ENCODE measurements at places on chromosomes 11 and 22.

DNA sequence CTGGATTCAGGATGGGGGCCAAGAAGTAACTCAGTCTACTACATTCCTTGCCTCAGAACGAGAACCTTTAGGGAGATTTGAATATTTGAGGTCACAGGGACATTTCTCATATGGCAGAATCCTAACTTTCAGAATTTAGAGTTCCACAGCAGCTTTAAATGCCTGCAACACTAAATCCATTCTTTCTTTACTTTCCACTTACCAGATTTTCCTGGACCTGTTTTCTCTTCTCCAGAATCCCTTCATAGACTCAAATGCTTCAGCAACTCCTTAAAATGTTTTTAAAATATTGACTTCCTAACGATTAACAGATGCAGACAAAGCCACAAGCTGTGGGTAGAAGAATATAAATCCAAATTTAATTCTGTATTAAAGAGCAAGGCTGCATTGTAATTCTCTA lies 63.1 kb downstream of the PRSS23 start:
- no peak for DNase-seq

- no peak for DNase-seq
Observed at GRCh38 chr11:117824571-117825537, at the start of gene FXYD2. TSS of gene FXYD2 (minus strand) at chr11:117824744. CDS start at chr11:117824678, 66 bp downstream.

GRCh38 chr11:134347441-134347840 lies 15.7 kb downstream of the GLB1L2 start:
- DNase-seq, result no peak

DNA sequence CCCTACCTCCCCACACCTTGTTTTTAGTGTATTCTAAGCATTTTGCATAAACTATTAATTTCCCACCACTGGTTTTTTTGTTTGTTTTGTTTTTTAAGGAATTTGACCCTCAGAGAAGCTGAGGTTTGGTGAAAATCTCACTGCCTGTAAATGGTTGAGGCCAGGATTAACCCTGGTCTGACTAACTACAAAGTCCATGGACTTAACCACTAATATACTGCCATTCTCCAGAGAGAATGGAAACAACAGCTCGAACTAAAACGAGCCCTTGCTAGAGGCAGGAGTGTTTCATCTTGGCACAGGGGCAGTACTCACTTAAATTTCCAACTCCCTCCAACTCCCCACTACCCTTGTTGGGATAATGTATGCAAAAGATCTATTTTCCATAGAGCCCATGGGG lies 3.0 kb downstream of the CTNND1 start:
- no peak for DNase-seq

- no peak for DNase-seq
Observed at GRCh38 chr22:27949421-27949820, 30.4 kb upstream of the PITPNB start.

- no peak for DNase-seq
Observed at GRCh38 chr11:109112821-109113280, 309.1 kb upstream of the C11orf87 start.

- DNase-seq, result no peak
Observed at GRCh38 chr11:133506551-133507094, 25.7 kb downstream of the OPCML start.

DNA sequence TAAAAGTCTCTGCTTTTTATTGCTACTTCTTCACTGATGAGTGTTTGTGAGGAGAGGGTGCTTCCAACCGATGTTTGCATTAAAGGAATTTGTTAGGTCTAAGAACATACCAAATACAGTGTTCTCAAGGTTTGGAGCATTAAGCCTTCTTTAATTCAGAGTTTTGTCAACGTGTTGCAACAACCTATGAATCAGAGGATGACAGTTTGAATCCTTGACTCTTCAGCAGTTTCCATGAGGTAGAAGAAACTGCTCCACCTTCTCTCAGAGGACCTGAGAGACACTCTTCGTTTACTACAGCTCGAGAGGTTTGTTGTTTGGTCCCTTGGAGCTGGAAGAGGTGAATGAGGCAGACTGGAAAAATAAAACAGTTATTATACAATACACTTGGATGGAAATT lies 55.7 kb downstream of the NCAM1 start:
- no peak for DNase-seq

DNA sequence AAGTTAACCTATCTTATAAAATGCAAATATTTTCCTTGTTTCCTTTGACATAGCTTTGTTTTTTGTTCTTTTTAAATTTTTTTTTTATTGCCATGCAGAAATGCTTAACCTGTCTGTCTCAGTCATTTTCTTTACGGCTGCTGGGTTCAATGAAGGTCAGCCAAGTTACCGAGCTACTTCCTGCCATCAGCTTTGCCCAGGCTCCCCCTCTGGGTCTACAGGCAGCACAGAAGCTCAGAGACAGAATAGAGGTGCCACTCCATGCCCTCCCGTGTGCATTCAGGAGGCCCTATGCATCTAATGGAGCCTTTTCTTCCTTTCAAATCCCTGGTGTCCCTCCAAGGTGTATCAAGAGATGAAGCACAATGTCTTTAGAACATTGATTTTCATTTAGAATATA lies 411.0 kb upstream of the NARS2 start:
- no peak for DNase-seq

Data from central memory CD4-positive, alpha-beta T cell (primary cell).